ENCODE measurements at places on chromosomes 4 and X.

DNA sequence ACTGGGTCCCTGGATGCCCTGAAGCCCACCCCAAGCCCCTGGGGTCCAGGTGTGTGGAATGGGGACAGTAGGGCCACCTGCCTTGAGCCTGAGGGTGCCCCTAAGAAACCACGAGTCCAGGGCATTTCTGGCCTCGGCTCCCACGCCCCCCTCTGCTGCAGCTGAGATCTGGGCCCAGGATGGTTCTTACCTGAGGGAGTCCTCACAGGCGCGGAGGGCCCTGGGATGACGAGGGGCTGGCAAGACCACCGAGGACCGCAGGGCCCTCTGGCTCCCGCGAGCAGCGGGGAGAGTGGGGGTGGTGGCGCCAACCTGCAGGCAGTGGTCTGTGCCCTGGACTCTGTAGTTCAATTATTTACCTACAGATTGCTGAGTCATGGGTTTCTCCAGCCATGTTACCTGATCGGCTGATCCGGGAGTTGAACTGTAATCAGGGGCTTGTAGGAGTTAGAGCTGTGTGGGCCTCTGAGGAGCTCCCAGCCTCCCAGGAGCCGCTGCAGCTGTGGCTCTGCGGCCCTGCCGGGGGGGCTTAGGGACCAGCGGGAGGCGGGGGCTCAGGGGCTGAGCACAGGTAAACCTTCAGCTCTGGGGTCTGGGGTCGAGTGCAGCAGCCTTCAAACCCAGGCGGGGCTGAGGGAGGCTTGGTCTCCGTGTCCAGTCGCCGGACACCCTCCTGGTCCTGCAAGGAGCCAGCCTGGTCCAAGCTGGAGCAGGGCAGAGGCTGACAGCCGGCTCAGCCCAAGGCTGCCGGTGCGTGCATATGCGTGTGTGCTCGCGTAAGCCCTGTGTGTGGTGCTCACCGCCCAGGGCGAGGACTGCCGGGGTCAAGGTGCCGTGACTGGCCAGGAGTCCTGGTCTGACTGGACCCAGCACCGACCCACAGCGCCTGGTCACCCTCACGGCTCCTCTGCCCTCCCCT, at the start of gene SLC26A1:
Gene SLC26A1 (minus strand): TSS at position 294 of the 919 bp plus-strand sequence. CDS start 1,701 bp downstream, outside the sequence.
- no peak for DNase-seq

DNA sequence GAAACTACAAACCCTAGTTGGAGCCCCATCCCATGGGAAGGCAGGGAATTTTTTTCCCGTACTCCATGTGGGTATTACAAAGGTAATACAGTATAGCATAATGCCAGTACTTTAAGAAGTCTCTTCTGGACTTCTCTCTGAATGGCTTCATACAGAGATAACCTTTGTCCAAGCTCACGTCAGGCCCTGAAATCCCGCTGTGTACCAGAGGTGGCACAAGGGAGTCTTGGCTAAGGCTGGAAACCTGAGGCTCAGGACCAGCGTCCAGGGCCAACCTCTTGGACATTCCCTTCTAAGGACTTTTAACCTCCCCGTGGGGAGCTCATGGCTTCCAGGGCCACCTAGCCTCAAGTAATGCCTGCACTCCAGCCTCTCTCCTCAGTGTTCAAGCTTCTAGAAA, 338.9 kb upstream of the FAM241A start:
- no peak for DNase-seq

DNA sequence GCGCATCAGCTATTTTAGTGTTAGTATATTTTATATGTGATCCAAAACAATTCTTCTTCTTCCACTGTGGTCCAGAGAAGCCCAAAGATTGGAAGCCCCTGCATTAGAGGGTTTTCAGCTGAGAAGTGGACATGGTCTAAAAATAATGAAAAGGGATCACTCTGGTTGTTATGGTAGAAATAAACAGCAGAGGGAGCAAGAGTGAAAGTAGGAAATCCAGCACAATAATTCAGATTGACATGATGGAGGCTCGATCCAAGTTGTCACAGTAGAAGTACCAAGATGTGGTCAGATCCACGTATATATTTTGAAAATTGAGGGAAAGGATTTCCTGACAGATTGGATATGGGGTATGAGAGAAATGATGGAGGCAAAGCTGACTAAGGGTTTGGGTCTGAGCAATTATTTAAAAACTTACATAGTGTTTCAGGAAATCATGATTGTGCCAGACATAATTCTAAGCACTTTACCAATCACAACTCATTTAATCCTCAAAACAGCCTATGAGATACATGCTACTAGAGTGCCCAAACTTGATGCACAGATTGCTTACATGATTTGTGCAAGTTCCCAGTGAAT, 17.0 kb upstream of the TMEM144 start:
- DNase-seq = peak; percentile 43

DNA sequence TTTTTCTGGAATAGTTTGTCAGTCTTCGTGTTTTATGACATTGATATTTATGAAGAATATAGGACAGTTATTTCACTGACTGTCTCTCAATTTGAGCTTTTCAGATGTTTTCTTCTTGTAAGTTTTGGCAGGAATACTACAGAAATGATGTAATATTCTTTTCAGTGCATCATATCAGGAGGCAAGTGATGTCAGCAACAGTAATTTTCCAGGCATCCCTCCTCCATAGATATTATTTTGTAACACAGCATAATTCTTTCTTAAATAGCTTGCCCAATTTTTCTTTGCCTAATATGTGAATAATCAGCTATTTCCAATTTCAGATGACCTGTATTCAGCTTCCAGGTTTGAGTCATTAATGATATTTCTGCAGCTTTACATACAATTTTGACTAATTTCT, 211.1 kb downstream of the ADGRL3 start:
- DNase-seq = no peak
